ENCODE measurements at places on chromosomes 5 and 9.

GRCh38 chr9:77677397-77677796 lies 29.3 kb upstream of the GNA14 start:
- no peak for DNase-seq

- peak; percentile 5 for DNase-seq
These were observed 90.9 kb downstream of the ITGA1 start for GRCh38 chr5:52878656-52879055.

GRCh38 chr5:57598097-57598496 lies 115.5 kb upstream of the ACTBL2 start:
- no peak for DNase-seq

DNA sequence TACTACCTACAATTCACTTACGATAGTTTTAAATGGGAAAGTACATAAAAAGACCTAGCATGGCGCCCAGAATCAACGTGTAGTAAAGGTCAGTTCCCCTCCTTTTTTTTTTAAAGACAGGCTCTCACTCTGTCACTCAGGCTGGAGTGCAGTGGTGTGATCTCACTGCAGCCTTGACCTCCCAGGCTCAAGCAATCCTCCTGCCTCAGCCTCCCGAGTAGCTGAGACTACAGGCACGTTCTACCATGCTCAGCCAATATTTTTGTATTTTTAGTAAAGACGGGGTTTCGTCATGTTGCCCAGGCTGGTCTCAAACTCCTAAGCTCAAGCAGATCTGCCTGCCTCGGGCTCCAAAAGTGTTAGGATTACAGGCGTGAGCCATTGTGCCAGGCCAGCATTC lies 40.7 kb upstream of the MTMR12 start:
- no peak for DNase-seq

DNA sequence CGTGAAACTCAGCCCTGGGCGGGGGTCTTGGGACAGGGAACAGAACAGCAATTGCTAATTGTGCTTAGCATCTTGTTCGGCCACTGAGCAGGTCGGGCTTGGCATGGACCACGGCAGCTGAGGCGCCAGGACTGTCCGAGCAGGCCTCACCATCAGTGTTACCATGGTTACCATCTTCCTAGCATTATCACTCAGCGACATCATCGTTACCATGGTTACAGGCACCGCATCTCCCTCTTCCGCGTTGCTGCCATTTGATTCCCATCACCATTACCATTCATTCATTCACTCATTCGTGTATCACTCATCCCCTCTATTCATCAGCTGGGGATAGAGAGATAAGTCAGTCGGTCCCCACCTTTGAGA lies 81.0 kb upstream of the ZBTB43 start:
- DNase-seq: peak; percentile 63

DNA sequence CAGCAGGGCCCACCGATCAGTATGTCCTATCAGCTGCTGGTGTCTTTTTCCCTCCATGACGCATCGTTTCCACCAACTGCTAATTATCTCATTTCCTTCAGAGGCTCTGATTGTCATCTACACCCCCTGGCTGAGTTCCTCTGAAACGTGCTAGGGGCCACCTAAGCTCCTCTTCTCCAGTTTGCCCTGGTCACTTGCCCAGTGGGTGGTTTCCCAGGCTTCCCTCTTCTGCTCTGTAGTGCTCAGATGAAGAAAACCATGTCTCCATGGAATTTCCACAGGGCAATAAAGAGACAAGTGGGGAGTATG lies 65.3 kb downstream of the TSTD2 start:
- no peak for DNase-seq

GRCh38 chr5:62650197-62650596 lies 71.6 kb downstream of the LRRC70 start:
- no peak for DNase-seq
